ENCODE measurements at places on chromosomes 1 and 21.

GRCh38 chr1:8342325-8342724, 24.4 kb downstream of the SLC45A1 start:
- no peak for DNase-seq

DNA sequence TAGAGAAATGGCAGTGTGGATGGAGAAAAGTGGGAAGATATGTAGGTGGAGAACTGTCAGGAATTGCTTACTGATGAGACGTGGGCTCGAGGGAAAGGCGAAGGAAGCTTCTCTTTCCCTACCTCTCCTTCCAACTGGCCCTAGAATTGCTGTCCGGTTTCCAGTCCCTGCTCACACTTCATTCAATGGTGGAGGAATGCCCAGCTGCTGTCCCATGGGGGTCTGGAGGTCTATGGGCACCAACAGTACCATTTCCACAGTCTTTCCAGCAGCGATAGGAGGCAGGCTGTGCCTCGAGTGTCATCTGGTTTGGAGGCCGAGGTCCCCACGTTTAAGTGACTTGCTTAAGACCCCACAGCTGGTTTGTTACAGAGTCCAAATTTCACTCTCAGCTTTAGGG, 31.5 kb upstream of the CD1D start:
- peak; percentile 62 for DNase-seq

DNA sequence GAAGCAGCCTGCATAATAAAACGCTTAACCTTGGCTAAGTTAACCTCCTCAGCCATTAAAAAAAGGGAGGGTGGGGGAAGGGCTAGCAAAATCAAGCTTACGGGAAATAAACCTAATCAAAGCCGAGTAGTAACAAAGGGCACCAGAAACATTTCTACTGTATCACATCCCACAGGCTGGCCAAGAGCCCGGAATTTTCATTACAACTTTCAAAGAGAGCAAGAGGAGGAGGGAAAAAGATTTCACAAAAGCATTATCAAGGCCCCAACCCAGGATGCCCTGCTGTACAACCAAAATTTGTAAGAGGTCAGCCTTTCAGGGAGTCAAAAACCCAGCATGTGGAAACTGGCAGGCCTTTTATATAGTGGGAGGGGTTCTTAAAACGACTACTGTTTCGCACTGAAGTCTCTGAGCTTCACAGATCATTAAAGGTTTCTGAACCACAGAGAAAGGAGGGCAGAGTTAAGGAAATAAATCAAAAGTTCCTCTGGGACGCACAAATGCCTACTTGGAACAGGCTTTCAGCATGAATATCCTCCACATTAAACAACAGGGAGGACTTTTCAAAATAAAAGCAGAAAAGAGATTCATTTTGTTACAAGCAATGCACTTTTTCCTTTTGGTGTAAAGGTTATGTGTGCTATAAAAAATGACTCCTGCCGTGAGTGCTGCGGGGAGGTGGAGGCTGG, 90.4 kb downstream of the SLC45A1 start:
- DNase-seq, result peak; percentile 85

DNA sequence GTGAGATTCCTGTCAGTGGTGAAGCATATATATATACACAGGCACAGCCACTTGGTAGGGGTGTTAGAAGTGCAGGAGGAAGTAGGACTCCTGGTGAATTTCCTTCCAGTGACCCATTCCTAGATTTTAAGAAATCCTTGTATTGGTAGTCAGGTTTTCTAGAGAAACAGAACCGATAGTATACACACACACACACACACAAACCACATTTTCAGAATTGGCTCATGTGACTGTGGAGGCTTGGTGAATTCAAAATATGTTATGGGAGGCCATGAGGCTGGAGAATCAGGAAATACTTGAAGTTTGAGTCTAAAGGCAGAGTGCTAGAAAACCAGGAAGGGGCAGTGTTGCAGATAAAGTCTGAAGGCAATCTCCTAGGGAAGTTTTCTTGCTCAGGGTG, 114.2 kb downstream of the FCRL5 start:
- peak; percentile 3 for DNase-seq

DNA sequence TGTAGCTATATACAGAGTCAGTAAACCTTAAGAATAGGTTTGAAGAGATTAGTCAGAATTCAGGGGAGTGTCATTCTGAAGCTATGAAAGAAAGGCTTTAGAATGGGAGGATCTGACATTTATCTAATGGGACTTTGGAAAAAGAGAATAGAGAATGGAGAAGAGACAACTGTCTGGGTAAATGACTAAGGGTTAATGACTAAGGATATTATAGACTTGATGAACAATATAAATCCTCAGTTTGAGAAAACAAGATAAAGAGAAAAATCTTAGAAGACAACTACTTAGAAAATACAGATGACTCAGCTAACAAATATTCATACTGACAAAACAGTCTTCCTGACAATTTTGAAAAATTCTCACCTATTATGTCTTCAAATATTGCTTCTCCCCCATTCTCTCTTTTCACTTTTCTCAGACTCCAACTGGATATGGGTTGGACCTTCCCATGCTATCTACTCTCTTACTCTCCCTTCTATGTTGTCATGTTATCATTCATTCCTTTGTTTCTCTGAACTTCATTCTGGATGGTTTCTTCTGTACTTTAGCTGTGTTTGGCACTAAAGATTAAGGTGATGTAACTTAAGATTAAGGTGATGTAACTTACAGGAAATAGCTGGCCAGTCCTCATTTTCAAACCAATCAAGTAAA, 20.4 kb downstream of the SLC16A1 start:
- DNase-seq, result no peak

DNA sequence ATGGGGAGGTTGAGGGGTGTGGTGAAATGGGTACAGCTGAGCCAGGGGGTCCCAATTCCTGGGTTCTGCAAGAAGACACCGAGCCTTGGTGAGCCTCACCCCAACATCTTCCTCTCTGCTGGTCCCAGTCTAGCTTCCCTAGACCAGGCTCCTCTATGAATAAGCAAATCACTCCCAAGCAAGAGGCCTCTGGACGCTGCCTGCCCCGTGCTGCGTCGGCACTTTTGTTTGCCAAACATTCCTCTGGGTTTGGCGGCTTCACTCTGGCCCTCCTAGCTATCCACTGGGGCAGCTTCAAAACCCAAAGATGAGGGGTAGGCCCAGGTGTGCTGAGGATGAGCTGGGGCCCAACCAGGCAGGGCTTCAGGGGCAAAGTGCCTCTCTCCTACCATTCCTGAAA, 137.1 kb upstream of the CD34 start:
- peak; percentile 68 for DNase-seq

DNA sequence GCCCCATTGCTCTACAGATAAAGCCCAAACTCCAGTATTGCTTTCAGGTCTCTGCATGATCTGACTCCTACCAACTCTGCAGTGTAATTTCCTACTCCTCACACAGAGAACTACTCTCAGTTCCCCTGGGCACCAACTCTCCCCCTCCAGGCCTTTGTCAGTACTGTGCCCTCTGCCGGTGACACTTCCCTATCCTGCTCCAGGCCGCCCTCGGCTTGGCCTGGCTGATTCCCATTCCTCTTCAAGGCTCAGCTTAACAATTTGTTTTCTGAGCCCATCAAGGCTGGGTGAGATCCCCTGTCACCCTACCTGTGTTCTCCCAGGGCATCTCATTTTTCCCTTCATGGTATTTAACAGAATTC, 2.6 kb downstream of the SLAMF8 start:
- peak; percentile 52 for DNase-seq

- no peak for DNase-seq
These were observed 47.7 kb downstream of the PARP1 start for GRCh38 chr1:226360106-226360746.

DNA sequence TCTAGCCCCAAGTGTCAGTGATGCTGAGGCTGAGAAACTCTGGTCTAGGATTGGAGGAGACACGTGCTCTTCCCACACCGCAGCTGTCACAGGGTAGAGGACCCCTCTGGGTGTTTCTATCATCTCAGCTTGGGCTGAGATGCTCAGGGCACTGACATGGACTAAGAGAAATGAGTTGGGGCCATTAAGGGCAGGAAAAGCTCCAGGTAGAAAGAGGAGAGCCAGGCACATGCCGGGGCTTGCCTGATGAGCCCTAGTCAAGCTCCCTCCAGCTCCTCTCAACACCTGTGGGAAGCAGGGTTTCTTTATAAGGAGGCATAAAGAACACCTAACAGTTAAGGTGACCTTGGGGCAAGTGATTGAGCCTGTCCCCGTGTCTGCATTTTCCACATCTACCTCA, 17.3 kb downstream of the ABCA4 start:
- no peak for DNase-seq

DNA sequence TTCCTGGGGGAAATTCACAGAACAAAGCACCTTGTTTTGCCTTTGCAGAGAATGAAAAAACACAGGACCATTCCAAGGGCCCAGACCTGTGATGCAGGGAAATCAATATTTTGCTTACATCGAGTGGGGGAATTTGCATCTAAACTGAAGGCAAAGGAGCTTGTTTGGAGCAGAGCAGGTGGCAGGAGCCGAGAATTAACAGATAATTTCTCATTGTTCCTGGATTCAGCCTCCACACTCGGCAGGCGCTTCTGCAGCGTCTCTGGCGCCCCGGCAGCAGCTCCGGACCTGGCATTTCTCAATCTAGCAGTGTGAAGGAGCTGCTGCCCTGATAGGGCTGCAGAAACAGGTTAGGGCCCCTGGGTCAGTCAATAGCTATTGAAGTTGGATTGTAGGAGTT, 2.0 kb upstream of the SYT6 start:
- DNase-seq, result no peak

DNA sequence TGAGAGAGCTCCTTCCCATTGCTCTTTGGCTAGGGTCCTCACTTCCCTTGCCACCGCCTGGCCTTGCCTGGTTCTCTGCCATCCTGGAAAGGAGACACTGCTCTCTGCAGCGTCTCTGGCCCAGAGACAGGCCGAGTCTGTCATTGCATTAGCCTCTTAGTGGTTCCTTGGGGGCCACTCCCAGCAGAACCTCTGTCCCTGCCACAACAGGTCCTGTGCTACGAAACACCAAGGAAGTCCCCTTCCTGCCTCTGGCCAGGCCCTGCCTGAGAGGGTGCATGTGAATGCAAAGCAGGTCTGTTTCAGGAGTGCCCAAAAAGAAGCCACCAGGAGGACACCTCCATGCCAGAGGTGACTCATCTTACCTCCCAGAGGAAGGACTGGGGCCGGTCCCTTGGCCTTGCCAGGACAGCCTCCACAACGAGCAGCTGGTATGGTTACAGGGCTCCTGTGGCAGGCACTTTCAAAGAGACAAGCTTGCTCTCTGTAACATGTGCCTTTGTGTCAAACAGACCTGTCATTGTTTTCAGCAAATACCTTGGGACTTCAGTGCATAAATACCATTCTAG, 59.6 kb downstream of the VPS26C start:
- peak; percentile 43 for DNase-seq

All from muscle of leg (tissue), 16 donors.